Osteoblast (primary cell): ENCODE measurements at places on chromosomes 6 and 20.

DNA sequence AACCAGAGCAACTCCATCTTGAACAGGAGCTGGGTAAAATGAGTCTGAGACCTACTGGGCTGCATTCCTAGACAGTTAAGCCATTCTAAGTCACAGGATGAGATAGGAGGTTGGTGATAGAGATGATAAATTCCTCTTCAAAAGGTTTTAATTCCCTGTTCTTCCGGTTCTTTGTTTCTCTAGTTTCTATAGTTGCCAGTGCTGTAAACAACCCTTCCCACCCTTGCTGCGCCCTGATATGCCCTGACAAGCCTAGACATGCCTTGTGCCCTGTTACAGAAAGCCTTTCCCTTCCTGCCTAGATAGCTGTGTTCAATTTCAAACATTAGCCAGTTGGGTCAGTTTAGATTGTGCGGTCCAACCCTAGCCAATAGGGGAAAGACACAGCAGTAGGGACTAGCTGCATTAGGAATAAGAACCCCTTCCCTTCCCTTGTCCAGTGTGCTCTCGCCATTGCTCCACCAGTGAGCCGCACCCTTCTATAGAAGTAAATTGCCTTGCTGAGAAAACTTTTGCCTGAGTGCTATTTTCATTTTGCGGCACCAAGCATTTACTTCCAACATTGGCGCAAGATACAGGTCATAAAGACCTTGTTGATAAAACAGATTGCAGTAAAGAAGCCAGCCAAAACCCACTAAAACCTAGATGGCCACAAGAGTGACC, 52.5 kb upstream of the CCN2 start:
- DNase-seq = no peak

- no peak for DNase-seq
Measured at GRCh38 chr20:59400708-59401107, 100.3 kb downstream of the EDN3 start.

DNA sequence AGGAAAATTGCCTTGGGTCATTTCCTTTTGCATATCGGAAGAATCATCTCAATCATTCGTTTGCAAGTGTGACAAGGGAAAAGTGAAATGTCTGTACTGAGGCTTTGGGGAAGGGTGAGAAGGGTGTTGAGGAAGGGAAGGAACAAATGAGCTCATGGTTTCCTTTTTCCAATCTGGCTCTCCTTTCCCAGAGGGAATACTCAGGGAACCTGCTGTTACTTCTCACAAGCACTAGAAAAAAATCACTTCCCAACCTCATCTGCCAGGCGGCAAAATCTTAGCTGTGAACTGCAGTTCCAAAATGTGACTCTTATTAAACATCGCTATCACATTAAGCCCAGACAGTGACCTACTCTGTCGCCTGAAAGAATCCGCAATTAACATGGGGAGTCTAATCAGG, 258.1 kb downstream of the ZNF217 start:
- DNase-seq = no peak

DNA sequence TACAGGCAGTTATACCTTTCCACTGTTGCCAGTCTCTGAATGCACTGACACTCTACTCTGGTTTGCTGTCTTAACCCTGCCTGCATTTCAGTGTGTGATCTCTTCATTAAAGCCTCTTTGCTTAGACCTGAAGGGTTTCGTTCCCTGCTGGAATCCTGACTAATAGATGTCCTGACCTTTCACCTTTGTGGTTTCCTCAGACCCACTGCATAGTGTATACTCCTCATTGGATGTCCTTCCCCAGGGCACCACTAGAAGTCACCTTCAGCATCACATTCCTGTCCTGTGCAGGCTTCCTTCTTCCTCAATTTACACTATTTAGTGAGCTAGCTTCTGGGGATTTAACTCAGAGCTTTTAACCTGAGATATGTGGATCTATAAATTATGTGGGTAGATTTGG, 120.6 kb downstream of the RCAN2 start:
- DNase-seq = no peak

DNA sequence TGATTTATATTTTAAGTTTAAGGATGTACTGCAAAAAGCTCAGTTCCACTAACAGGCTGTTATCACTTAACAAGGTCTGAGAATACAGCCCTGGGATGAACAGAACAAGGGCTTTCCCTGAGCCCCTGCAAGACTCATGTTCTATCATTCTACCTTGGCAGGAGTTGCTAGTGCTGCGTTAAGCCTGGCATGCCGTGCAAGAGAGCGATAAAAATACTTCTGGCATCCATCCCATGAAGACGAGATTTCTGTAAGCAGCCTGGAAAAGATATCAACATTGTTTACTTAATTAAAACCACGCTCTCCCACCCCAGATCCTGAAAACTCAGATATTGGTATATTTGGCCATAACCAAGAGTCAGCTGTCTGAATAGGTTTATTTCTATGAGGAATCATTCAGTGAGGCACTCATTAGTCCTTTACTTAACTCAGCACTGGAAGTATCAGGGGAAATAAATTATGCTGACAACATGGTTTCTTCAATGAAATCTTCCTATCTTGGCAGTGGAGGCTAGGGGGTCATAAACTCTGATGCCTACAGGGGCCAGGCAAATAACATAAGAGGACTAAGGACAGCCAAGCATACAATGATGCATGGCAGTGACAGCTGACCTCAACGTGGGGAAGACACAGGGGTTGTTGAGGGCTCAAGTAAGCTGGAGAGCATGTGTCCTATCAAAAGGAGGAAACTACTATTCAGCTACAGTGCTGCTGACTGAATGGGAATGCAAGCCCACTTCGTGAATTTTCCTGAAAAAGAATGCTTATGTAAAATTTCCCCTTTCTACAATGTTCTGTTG, 37.6 kb upstream of the LYRM2 start:
- DNase-seq = no peak

- no peak for DNase-seq
Measured at GRCh38 chr6:124885171-124885570, 77.1 kb upstream of the RNF217 start.

DNA sequence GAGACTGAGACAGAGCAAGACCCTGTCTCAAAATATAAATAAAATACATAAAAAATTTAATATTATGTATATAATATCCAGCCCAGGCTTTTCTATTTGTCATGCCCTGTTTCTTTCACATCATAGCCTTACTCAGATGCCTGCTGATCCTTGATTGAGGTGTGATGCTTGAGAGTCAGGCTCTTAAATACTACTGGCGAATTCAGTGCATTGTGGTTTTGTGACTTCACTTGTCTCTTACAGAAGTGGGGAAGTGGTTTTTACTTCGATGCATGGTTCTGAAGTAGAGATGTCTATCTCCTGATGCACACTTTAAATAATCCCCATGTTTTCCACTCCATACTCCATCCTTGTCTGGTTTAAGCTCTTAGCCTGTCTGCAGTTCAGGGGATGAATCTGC, 29.1 kb downstream of the ASXL1 start:
- no peak for DNase-seq

DNA sequence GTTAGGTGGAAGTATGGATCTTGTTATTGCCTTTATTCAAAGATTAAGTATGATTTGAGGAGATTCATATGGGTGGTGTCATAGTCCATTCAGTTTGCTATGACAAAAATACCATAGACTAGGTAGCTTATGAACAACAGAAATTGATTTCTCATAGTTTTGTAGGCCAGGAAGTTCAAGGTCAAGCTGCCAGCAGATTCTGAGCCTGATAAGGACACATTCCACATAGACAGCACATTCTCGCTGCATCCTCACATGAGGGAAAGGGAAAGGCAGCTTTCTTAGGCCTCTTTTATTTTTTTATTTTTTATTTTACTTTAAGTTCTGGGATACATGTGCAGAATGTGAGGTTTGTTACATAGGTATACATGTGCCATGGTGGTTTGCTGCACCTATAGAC, 27.7 kb downstream of the ME1 start:
- no peak for DNase-seq

DNA sequence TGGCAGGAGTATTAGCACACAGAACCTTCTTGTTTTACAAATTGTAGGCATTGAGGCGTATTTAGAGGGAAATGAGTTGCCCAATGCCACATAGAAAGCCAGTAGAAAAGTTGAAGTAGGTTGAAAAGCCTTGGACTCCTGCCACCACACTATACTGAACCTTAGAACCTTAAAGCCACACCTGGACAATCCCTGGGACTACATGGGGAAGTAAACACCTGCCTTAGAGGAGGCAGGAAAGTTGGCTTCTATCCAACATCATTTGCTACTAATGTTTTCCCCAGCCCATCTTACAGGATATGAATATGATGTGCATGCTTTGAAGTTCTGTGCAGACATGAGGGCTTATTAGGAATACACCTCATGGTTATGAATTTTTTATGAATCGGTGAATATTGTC, 5.3 kb upstream of the EPPIN start:
- DNase-seq = no peak

DNA sequence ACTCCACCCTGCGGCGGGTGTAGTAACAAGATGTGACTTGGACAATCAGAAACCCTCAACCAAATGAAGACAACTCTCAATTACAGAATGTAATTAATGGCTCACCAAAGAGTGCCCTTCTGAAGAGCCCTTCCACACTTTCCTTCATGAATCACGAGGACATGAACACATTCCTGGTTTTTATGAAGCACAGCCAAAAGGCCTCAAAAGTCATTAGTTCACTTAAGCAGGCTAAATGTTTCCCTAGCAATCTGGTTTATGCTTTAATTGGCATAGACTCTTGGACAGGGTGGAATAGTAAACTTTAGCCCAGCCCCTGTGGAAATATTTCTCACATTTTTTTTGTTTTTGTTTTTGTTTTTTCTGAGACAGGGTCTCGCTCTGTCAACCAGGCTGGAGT, 20.5 kb downstream of the CPNE5 start:
- DNase-seq = peak; percentile 22

DNA sequence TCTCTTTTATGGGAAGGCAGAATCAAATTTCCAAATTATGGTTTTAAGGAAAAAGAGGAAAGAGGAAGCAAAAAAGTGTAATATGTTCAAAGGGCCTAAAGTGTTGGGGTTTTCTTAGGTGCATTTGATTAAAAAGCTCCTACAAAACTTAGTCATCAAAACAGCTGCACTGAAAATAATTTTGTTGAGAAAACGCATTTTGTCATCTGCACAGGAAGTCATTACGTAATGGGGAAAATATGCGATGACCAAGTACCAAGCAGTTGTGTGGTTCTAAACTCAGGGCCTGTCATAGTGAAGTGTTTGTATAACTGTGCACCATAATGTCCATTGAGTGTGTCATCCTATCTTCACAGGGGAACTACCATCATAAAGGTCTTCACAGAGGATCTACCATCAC, 15.6 kb downstream of the HAO1 start:
- DNase-seq = no peak

- DNase-seq = no peak
Measured at GRCh38 chr6:124008988-124009765, 205.5 kb downstream of the NKAIN2 start.

DNA sequence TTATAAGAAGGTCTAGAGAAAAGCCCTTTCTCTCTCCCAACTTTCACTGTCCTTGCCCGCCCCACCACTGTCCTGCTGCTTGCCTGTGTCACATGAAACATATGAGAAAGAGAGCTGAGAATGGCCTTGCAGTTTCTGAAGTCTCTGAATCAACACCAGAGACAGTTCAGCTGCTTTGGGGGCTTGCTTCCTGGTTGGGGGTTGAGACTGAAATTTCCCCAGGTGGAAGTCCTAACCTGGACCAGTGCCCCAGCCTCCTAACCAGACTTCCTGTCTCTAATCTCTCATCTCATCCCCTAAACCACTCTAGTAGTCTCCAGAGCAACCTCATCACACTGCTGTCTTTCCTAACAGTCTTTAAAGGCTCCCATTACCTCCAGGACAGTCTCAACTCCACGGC, 10.7 kb downstream of the TRAM2 start:
- DNase-seq = no peak

GRCh38 chr6:92587525-92587924, 831.8 kb downstream of the EPHA7 start:
- DNase-seq = no peak

DNA sequence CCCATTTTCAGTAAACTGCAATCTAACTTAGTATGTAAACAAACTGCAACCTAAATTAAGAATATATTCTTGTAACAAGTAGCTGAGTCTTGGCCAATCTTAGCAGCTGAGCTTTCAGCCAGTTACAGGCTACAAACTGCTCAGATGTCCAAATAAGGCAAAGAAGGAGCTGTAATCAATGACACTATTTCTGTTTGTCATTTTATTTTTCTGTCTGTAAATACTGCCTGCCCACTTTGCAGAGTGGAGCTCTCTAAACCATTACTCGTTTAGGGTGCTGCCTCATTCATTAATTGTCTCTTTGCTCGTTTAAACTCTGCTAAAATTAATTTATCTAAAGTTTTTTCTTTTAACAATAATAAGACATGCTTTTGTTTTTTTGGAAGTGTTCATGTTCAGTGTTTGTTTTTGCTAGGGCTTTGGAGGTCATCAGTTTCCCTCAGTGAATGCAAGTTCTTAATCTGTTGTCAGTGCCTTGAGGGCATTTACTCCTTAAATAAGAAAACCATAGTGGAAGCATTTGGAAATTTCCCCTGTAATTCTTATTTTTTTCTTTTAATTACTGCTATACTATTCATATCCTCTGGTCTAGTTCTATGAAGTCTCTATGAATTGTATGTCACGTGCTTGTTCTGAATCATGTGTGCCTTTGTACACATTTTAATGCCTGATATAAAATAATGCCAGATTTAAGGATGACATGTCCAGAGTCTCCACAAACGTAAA, 3.6 kb upstream of the PRL start:
- DNase-seq = no peak

- DNase-seq = no peak
Measured at GRCh38 chr20:45576995-45577394, 2.1 kb downstream of the WFDC8 start.

DNA sequence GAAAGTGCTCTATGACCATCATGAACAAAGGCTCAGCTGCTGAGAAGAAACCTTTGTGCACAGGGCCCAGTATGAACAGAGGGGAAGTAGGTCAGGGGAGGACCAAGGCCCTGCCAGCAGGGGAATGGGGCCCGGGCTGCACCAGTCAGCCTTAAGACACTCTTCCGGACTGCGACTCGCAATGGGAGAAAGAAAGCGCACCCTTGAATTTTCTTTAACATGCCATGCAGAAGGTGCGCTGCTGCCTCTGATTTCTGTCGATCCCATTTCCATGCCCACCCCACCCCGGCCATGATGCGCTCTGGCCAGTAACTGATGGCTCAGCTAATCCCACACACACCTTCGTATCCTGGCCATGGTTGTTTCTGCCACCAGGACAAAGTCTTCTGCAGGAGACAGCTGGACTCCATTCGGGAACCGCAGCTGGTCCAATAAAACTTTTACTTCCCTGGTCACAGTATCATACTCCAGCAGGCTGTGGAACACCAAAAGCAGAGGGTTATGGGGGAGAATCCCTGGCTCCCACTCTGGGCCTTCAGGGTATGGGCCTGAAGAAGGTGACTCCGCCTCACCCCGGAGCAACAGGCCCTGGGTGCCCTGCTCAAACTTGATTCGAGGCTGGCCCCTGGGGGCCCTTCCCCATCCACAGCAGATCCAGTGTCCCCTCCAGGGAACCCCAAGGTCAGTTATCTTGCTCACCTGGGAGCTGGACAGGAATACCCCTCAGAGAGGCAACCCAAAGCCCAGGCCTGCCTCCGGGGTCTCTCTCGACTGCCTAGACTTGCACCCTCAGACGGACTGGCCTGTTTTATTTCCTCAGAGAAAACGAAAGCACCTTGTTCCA, 20.3 kb downstream of the CST7 start:
- no peak for DNase-seq
